Activated CD8-positive, alpha-beta memory T cell treated with anti-CD3 and anti-CD28 coated beads for 4 hours (primary cell): ENCODE measurements at places on chromosomes 5 and 9.

GRCh38 chr9:71863631-71864030 is 47.4 kb downstream of the ABHD17B start:
- DNase-seq = no peak

DNA sequence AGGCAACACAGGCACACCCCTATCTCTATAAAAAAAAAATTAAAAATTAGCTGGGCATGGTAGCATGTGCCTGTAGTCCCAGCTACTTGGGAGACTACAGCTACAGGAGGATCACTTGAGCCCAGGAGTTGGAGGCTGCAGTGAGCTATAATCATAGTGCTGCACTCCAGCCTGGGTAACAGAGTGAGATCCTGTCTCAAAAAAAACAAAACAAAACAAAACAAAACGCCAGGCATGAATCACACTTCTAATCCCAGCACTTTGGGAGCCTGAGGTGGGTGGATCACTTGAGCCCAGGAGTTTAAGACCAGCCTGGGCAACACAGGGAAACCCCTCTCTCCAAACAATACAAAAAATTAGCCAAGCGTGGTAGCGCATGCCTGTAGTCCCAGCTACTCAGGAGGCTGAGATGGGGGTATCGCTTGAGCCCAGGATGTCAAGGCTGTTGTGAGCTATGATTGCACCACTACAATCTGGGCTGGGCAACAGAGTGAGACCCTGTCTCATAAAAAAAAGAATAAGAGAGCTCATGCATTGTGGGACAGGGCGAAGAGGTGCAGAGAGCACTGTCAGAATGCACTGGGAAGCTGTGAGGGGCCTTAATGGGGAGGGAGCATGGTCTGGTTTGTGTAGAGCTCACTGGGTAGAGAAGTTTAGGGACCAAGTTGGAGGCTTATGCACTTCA is 8.4 kb upstream of the SAP30L start:
- no peak for DNase-seq

- no peak for DNase-seq
These were observed 523 bp downstream of the EPB41L4B start for GRCh38 chr9:109320331-109320741.

GRCh38 chr9:136765041-136765440 is 723 bp upstream of the LCN15 start:
- no peak for DNase-seq

GRCh38 chr5:124059200-124059599 is 547.2 kb downstream of the CSNK1G3 start:
- DNase-seq = no peak

DNA sequence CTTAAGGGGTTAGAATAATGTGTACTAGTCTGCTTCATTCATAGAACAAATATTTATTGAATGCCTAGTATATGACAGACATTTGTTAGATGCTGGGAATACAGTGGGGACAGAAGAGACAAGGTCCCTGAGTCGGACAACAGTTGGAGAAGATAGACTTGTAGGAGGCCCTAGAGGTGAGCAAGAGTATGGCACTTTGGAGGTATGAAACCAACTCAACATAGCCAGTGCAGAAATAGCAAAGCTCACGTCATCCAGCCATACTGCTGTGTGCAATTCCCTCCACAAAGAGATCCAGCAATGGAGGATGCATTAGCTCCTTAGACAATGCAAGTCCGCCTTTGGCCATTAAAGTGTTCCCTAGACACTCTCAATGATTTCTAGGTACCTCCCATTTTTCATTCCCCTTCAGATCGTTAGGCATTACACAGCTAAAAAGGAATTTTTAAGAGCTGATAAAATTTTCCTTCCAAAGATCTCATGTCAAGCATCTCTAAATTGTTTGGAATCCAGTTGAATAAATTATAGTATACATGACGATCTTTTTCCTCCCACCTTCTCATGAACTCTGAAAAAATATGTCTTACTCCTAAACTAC is 1949.6 kb upstream of the WWC1 start:
- DNase-seq = no peak

DNA sequence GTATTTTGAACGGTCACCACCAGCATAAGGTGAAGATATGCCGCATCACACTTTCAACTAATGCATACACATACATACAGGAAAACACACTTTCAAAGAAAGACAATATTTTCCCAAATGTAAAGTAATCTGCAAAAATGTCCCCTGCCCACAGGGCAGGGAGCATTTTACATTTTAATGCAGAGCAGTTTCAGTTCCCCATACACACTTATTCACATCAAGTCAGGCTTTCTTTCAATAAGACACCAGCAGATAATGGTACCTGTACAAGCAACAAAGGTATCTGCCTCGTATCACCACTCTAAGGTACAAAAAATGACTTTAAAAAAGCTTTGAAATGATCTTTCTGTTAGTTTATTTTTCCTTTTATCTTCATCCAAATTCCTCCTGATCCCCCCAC is 247.1 kb upstream of the CCNG1 start:
- no peak for DNase-seq

DNA sequence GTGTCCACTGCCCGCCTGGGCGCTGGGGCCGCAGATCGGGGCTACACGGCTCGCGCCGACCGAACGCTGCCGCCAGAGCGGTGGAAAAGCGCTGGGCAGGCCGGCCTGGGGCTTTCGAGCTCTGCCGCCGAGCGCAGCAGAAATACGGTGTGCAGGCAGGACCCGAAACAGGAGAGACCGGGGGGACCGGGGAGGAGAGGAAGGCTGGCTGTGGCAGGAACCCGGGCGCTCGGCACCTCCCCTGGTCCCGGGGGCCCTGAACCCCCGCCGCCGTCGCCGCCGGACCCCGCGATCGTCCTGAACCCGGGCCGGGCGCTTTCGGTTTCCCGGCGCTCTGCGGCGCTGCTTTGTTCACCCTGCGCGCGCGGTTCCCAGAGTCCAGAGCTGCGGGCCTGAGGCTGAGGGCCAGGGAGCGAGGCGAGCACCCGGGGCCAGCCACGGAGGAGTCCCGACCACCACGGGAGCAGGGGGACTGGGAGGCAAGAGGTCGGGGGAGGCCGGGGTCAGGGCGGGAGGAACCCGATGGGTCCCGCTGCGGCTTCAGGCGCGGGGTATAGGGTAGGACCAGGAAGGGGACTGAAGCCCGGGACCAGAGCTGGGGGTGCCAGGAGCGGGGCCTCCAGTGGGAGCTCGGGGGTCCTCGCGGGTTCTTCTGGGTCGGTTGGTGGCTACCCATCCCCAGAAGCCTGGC is 12.0 kb downstream of the IRX2 start:
- DNase-seq = no peak

- no peak for DNase-seq
These were observed 77.7 kb downstream of the EBF1 start for GRCh38 chr5:159021901-159022556.

DNA sequence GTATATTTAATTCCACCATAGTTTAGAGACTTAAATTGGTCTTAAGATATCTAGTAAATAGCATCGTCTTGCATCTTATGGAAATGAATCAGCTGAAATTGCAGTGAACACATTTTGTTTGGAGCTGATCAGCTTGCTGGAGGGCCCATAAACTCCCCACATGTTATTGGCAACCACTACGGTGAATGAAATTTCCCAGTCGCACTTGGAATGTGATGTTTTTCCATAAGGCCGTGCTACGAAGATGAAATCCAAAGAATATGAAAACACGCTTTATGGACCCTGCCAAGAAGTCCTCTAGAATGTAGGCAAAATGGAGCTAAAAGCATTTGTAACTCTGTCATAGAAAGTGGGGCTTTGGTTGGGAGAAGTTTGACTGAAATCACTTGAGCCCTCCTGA is 572.1 kb downstream of the ACTL7B start:
- no peak for DNase-seq

- DNase-seq = no peak
These were observed 261.3 kb downstream of the TMEM167A start for GRCh38 chr5:82815871-82816270.

DNA sequence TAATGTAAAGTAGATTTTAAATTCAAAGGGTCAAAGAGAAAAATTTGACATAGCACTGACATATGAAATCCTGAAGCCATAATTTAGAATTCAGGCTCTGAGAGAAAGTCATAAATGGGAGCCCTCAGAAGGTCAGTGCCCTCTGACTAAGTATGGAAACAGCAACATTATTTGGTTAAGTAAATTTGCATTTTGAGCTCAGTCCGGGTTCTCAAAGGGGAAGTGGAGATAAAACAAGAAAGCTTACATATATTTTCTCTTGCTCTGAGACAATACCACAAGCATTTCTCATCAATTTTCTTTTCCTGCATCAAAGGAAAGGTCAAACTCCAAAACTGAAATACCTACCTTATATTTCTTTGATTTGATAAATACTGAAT is 348.0 kb downstream of the SEMA5A start:
- no peak for DNase-seq

DNA sequence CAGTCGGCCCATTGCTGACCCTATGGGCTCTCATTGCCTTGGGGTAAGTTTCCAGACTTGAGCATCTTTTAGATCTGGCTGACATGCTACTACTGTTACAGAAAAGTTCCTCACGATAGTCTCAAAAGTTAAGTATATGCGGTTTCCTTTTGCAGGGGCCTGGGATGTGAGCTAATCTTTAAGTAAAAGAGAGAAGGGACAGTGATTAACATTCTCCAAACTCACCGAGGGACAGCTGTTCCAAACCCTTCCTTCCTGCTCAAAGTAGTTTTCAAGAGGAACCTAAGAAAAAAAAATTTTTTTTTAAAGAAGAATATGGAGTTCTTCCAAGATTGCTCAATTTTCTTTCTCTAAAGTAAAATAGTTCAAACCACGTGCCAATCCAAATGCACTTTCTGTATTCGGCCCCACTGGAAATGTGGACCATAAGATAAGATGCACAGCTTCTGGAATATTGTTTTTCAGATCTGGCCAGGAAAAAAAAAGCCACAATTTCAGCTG is 168.0 kb upstream of the SPRY4 start:
- DNase-seq = no peak

- DNase-seq = no peak
These were observed 24.1 kb upstream of the OTP start for GRCh38 chr5:77662635-77663034.

GRCh38 chr5:10319202-10319851 is 11.6 kb upstream of the CMBL start:
- DNase-seq = no peak

DNA sequence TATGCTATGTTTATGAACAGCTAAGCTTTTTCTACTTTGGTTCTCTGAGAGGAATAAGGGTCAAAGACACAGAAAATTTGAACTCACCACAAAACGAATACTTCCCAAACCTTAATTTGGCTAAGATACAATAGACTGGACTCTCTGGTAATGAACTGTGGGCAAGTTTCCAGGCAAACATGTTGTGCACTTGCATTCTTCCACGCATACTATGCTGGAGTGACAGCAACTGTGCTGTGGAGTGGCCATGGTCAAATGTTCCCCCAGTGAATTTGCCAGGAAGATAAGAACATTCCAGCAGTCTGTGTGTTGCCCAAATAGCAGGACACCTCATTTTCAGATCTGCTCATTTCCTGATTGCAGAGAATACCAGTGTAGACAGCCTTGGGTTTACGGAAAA is 275.3 kb upstream of the IL12B start:
- no peak for DNase-seq

DNA sequence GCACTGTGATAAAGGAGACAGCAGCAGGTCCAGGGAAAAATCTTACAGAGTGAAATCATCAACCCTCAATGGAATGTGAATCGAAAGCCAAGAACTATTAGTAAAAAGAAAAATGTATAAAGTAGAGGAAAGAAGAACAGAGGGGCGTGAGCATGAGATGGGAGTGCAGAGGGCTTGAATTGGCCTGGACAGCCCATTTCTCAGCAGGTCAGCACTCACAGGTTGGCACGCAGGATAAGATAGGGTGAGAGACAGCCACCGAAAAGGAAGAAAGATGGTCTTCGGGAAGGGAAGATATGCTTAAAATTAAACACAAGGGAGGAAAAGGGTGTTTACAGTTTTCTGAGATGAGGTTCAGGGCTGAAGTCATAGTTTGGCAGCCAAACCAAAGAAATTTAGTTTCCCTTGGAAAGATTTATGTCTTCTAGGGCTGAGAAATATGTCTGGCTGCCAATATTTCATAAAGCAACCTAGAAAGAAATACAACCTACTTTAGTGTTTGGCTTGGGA is 524.7 kb downstream of the SPATA31D1 start:
- DNase-seq = no peak

GRCh38 chr9:130541533-130541932 is 37.8 kb upstream of the FUBP3 start:
- no peak for DNase-seq

DNA sequence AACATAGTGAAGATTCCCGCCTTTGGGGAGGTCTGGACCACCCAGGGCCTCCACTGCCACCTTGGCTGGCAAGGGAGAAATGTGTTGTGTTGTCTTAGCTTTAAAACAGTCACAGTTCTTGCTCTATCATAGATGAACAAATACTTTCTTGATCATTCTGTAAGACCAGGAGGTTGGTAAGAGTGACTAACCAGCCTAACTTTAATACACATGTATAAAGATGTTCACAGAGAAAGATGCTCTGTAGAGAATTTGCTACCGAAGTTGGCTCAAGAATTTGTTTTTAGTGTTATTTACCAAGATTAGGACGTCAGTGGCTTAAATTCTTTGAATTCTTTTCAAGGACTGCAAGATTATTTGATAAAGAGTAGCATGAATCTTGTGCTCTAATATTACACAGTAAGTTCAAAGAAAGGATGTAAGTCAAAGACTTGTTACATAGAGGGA is 28.4 kb downstream of the GLRX start:
- no peak for DNase-seq

DNA sequence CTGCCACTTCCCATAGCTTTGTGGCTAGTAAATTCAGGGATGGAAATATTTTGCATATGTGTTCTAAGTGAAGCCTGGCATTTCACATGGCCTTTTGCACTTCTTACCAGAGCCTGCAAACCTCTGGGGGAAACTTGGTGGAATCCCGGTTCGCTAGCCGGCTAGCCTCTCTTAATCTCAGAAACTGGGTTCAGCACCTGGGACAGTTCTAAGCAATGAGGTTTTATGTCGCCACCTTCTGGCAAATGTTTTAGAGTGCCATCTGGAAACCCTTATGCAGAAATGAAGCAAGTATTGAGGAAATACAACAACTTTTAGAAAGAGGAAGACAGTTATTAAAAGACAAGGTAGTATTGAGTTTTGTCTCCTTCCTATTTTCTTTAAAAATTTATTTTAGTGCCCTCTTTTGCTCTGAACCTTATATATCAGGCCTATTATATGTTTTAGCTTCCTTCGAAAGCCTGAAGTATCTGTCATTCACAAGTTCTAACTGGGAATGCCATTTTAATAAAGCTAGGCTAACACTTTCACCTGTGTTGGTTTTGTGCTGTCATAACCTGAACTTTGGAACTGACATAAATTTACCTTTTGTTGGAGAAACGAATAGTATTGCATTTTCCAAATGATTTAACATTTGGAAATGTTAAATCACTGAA is 963 bp upstream of the HTR1A start:
- DNase-seq = no peak

DNA sequence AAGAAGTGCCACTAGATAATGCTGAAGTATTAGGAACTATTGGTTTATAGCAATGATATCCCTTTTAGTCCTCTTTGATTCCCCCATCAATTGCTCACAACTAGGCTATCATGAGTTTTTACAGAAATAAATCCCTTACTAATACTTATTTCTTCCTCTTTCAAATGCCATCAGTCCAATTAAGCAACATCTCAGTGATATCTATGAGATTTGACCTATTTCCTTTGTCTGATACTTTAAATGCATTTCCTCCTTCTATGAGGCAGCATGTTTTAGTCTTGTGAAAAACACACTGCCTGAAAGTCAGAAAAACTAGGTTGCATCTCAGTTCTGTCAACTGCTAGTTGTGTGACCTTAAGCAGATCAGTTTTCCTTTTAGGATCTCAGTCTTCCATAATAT is 101.6 kb downstream of the FBXW11 start:
- no peak for DNase-seq

- DNase-seq = no peak
These were observed 50.2 kb upstream of the STARD4 start for GRCh38 chr5:111562561-111562960.
